Stimulated activated CD4-positive, alpha-beta T cell treated with anti-CD3 and anti-CD28 coated beads, Interleukin-4, amount 100 ng/mL, for 4 hours (primary cell): ENCODE measurements at places on chromosomes 2 and 18.
A peak's percentile ranks its signal among the peaks of the same experiment; 100 is the strongest.

- peak; percentile 53 for DNase-seq
Measured at GRCh38 chr2:73939419-73939818, 12.7 kb downstream of the DGUOK start.

DNA sequence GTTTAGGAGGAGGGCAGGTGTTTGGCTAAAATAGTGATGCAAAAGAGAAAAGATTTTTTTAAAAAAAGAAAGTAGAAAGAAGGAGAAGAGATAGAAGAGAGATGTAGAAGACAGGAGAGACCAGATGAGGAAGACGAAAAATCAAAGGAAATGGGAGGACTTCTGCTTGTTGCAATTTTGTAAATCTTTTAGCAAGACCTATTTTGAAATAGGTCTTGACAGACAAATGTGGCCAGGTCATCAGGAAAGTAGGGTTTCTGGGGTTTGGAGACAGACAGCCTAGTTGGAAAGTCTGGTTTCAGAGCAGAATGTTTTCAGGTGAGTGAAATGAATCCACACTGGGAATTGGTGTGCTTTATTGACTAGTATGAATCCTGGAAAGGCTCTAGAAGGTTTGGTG lies 104.5 kb upstream of the CAVIN2 start:
- DNase-seq = no peak

DNA sequence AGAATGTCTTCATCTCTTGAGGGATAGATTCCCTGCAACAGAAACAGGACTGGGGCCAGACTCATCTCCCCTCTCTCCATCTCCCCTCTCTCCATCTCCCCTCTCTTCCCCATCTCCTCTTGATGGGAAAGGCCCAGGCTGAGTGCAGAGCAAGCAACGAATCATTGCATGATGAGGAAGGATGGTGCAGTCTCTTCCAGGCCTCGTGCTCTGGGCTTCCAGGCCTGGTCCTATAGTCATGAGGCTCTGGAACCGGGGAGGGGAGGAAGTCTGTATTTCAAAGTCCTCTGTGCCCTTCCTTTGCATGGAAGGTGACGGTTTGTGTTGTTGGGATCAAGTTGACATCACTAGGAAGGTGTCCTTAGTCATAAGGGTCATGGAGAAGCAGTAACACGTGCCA lies 115.6 kb upstream of the NEDD4L start:
- no peak for DNase-seq

DNA sequence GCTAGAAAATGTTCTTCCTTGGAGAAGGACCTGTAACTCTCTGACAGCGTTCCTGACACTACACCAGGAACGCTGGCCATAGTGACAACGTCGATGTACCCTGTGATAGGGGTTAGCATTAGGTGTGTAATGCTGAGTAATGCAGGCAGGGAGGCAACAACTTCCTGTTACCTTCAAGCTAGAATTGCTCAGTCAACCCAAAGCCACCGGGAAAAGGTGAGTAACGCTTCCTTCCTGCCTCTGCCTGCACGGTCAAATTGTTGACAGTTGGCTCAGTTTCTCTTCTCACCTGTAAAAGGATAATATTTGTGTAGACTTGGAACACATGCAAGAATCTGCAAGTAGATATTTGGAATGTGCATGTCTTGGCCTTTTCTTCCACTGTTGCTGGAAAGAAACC lies 12.7 kb downstream of the FAM110C start:
- peak; percentile 18 for DNase-seq

GRCh38 chr2:171146633-171147032 lies 14.1 kb downstream of the TLK1 start:
- no peak for DNase-seq

- DNase-seq = no peak
Measured at GRCh38 chr2:144479659-144480058, 40.3 kb downstream of the ZEB2 start.

- peak; percentile 10 for DNase-seq
Measured at GRCh38 chr2:152098496-152099366, at the start of gene CACNB4. Gene CACNB4 (minus strand): TSS chr2:152099044.

DNA sequence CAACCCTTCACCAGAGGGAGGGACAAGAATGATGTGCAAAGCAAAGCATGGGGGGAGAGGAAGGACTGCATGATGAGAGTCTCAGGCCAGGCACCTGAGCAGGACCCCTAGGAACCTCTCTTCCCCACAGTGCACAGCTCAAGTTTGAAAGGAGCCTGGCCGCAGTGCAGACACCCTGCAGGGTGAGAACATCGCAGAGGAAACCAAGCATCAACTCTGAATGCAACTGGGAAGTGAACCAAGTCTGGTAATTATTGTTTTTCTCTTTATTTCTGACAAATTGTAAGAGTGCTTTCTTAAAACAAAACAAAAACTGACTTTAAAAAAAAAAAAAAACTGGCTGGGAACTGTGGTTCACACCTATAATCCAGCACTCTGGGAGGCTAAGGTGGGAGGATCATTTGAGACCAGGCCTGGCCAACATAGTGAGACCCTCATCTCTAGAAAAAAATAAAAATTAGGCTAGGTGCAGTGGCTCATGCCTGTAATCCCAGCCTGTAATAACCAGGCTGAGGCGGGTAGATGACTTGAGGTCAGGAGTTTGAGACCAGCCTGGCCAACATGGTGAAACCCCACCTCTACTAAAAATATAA lies 15.3 kb downstream of the NPC1 start:
- DNase-seq = no peak

GRCh38 chr18:3434685-3435084 lies 15.3 kb upstream of the TGIF1 start:
- DNase-seq = no peak

DNA sequence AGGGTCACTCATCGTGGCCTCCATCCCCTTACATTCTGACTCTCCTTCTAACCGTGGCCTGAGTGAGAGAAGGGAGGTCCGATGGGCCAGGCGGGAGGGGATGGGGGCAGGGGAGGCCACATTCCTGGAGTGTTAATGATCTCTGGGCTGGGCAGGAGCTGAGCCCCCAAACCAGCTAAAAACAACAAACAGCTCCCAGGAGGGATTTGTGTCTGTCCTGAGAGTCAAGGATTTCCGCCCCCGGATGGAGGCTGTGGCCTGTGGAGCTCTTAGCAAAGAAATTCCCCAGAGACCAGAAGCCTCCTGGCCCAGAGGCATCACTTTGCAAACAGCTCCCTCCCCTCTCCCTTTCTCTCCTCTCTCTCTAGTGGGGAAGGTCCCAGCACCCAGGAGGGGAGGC lies 23.5 kb downstream of the EMX1 start:
- no peak for DNase-seq
